ENCODE measurements at places on chromosomes 4 and X.

- no peak for DNase-seq
Observed at GRCh38 chr4:93201471-93202096, 627.0 kb upstream of the ATOH1 start.

GRCh38 chrX:39848900-39849299 lies 248.9 kb downstream of the BCOR start:
- no peak for DNase-seq

- no peak for DNase-seq
Observed at GRCh38 chr4:138308356-138308755, 66.2 kb upstream of the SLC7A11 start.

DNA sequence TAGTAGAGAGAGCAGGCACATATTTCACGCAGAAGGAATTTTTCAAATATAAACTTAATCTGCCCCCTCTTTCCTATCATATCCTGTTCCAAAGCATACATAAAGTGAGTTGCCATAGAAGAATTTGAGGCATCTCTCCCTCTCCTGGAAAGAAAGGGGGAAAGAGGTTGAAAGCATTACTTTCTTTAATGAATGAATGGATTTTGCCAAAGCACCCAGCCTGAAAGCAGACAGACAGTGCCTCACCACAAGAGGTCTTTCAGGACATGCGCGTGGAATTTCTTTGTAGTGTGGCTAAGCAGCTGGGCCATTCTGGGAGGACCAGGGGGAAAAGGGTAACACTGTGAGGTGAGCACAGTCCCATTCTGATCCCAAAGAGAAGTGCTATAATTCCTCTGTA lies 651.4 kb downstream of the IQCM start:
- DNase-seq = no peak

DNA sequence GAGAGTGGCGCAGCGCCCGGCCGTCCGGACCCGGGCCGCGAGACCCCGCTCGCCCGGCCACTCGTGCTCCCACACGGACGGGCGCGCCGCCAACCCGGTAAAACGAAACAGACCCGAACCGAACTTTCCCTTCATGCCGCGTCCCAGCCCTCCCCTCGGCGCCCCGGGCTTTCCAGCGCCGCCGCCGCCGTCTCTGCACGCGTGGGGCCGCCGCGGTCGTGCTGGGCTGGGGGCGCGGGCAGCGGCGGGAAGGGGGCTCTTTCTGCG lies 222 bp downstream of the SMAD1 start:
- DNase-seq = no peak

- DNase-seq = no peak
Observed at GRCh38 chr4:7652451-7652881, 217.7 kb upstream of the PSAPL1 start.

- DNase-seq = no peak
Observed at GRCh38 chr4:151667048-151667447, 93.8 kb downstream of the GATB start.

DNA sequence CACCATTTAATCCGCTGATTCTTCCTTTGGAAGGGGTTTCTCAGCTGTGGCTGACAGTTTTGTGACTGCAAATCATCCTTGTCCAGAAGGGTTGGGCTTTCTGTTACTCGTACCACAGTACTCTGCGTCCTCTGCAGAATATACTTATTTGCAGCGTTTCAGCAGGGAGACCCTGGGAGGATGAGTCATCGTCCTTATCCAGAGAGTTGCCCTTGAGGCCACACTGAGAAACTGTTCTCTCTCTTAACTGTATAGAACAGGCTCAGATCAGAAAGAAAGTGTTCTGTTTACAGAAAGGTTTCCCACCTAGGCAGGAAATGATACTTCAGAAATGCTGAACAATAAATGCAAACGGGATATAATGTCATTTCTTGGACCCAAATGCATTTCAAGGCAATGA lies 47.8 kb upstream of the DDX53 start:
- DNase-seq = no peak

DNA sequence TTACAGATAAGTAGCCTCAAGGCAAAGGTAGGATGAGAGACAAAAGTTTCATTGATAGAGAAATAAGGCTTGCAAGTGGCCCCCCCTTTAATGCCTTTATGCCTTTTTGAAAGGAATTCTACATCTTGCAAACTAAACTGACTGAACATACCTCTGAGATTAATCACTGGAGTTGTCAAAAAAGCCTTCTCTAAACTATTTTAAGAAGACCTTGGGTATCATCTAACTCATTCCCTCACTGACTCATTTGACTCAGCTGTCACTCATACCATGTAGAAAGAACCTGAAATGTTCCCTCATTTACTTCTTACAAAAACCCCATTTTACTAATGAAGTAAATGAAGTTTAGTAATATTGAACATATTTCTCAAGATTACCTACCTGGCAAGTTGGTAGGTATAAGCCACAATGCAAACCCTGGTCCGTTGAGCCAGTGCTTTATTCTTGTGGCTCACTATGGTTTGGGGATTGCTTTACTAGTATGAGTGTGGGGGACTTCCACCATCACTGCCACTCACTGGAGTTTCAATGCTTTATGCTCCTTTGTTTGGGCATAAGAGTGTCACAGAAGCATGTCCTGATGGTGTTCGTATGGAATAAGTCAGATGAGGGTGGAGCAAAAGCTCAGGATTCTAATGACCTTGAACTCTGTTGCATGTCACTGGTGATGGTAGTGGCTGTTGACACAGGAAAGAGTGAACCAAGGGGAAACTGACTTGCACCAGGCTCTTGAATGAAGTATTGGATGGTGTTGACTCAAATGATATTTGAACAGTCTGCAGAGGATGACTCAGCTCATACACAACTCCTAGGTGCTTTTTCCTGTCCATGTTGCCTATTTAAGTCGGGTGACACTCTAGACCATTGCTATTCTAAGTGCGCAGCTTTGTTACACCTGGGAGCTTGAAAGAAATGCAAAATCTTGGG lies 305.5 kb upstream of the EMCN start:
- no peak for DNase-seq

DNA sequence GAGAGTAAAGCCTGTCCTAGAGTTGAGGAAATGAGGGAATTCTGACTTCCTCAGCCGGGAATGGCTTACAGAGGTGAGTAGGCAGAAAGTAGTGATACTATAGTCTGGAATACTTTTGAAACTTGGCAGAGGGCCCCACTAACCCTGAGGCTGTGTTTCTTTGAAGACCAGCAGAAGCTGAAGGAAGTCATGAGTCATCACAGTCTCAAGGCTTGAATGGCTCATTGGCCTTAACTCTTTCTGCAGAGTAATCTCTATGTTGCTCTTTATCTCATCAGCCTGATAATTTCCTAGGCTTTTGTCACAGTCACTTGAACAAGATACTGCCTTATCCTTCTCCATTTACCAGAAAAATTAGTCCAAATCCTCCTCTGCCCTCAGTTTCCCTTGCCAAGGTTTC lies 80.8 kb downstream of the ANKRD50 start:
- no peak for DNase-seq

GRCh38 chrX:132040066-132040465 lies 17.0 kb downstream of the STK26 start:
- no peak for DNase-seq

DNA sequence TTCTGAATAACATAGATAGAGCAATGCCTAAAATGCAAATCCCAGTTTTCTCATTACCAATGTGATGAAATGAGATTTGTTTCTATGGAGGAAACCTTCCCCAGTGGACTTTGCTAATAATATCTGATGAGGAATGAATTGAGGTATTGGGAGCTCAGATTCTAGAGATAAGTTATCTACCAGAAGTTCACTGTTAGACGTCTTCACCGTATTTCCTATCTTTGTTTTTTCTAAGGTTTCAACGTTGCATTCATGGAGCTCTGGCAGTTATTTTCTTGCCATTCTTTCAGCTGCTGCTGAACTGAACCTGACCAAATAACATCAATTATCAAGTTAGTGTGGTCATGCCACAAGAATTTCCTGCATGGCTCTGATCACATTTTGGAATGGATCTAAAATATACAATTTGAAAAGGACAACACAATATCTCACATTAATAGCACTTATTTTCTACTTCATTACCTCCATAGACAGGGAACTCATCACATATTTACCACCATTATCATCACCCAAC lies 511.8 kb upstream of the LCORL start:
- no peak for DNase-seq

DNA sequence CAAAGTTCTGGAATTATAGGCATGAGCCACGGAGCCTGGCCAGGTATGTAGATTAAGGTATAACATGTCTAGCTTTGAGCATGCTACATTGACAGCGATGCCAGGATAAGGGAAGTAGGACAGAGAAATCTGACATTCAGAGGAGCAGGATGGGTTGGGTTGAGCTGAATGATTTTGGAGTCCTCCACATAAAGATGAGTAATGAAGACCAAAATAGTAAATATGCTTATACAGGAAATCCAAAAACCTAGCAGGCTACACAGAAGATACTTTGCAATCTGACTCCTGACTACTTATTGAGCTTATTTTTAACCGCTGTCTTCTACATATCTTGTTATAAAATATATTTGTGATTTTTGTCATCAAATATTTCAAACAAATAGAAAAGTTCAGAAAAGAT lies 69.7 kb downstream of the PDGFC start:
- DNase-seq = no peak

- DNase-seq = no peak
Observed at GRCh38 chr4:138317175-138317748, 75.1 kb upstream of the SLC7A11 start.

- no peak for DNase-seq
Observed at GRCh38 chrX:150361070-150361776, 1.9 kb upstream of the MAMLD1 start.

DNA sequence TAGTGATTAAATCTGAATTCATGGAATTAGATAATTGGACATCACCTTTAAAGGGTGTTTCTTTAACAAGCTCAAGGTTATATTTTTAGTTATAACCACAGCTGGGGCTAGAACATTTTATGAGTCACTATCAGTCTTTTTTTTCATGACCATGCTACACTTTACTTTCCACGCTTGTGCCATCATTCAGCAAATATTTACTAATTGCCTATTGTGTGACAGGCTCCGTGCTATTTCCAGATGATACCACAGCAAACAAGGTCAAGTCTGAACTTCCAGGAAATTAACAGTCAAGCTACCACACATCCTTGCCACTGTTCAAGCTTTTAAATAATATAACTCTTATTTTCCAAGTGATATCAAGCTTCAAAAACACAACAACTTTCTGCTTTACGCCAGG lies 16.5 kb downstream of the SPANXN3 start:
- DNase-seq = no peak

DNA sequence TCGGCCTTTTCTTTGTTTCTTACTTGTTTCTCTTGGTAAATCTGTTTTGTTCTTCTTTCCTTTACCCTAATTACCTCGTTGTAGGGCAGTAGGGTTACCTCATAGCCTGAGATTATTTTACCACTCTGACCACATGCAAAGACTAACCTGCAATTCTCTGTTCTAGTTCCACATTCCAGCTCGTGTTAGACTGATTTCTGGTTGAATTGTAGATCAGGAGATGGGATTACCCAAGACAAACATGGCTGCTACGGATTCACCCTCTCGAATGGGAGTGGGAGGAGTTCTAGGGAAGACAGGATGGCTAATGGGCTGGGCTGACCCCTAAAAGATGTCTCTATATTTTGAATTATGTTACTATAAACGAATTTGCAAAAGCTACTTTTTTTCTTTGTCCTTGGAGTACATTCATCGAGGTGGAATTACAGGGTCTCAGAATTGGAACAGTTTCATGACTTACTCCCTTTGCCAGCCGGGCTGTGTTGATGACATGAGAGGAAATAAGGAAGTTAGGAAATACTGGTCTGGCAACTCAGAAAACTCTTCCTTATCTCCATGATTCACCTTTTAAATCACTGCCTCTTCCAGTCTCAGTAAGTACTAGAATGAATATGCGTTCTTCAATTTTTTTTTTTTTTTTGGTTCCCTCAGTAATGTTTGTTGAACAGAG lies 36.7 kb upstream of the FBXW7 start:
- no peak for DNase-seq

GRCh38 chrX:63506320-63506719 lies 155.2 kb upstream of the SPIN4 start:
- DNase-seq = no peak

DNA sequence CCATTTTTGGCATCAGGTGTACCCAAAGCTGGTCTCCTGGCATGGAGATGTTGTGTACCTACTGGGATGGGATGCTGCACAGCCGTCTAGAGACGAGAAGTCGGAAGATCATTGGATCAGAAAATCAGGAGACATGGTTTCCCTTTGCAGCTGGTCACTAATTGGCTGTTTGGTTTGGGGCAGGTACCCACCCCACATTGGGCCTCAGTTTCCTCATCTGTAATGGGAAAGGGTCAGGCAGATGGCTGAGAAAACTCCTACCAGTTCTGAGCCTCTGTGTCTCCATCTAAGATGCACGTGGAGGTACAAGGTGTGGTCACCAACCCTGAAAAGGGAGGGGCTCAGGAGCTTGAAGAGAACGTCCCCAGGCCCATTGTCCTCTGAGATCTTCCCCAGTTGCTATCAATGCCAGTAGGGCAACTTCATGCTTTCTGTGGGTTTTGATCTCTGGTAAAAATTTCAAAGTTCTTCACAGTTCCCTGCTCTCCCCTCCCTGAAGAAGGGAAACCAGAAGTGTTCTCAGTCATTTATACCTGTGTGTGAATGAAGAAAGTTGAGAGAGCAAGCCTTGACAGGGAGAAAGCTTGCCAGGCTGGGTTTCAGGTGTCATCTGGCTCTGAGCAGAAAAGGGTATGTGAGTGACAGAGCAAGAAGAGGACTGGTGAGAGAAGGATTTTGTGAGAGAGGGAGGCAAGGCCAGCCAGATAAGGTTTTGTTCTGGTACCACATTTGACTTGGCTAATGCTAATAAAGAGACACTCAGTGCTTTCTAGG lies 15.1 kb downstream of the TSC22D3 start:
- no peak for DNase-seq

DNA sequence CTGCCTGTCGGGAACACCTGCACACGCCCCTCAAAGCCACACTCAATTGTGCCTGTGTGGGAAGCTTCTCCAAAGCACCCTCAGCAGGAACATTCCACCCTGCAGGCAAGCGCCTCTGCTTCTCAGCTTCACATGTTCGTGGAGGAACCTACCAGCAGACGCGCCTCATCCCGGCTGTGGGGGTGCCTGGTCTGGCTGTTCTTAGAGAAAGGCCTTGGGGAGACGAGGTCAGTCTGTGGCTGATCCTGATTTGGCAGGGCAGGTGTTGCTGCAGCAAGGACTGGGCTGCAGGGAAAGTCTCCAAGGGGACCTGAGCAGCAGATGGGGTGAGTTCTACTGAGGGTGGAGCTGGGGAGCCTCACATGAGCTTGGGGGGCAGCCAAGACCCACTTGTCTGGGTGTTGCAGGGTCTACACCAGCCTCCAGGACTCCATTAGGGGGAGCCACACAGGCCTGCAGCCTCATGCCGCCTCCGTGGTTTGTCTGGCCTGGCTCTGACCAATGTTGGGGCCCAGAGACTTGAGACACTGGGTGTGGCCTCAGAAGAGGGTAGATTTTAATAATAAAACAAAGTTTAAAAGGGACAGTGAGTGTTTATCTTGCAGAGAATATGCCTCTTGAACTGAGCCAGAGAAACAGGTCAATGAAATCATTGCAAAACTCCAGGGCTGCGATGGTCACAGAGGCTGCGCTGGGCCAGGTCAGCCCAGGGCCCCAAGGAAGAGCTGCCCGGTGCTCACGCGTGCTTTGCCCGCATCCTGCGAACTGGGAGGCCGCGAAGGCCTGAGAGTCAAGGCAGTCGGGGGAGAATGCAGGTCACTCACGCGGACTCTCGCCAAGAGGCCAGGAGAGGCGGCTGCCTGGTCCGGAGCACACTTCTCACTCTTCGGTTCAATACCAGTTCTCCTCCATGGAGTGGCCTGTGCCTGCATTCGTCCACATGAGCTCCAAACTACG lies 21.1 kb downstream of the RNF212 start:
- DNase-seq = no peak

All from GM12891 (cell line).